ENCODE measurements at places on chromosomes 2 and 18.

GRCh38 chr2:107618769-107619168 lies 207.9 kb upstream of the RGPD4 start:
- no peak for DNase-seq

GRCh38 chr2:115412501-115412900 lies 970.1 kb downstream of the DPP10 start:
- DNase-seq: no peak

DNA sequence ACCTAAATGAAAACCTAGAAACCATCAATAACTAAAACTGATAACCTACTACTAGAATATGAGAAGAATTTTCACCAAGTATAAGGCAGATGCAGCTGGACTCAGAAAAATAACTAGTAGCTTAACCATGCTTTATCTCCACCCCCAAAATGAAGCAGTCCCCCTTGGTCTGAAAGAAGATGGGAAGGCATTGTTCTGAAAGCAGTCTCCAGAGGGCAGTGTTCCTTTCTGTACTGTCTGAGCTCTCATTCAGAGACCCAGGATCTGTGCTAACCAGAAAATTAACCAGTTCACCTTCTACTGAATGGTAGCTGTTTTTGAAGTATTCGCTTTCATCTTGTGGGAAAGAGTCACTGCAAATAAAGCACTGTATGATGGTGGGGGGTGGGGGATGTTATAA lies 273.0 kb downstream of the PDE11A start:
- DNase-seq: no peak

- DNase-seq: no peak
These were observed 62.8 kb downstream of the DTNA start for GRCh38 chr18:34772887-34773286.

DNA sequence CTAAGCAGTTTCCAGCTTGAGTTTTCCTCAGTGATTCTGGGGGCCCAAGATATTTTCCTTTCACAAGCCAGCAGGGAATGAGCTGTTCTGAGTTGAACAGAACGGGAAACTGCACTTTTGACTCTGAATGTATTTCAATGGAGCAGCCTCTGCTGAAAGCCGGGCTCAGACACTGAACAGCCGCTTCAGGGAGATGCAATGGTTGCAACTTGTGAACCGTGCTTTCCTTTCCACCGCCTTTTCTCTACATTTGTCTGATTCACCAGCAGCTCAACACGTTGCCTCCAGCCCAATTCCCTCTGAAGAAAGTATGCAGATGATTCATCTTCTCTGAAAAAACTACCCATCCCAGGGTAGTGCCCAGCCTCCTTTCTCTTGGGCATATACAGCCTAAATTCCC lies 119.3 kb upstream of the PKDCC start:
- no peak for DNase-seq

DNA sequence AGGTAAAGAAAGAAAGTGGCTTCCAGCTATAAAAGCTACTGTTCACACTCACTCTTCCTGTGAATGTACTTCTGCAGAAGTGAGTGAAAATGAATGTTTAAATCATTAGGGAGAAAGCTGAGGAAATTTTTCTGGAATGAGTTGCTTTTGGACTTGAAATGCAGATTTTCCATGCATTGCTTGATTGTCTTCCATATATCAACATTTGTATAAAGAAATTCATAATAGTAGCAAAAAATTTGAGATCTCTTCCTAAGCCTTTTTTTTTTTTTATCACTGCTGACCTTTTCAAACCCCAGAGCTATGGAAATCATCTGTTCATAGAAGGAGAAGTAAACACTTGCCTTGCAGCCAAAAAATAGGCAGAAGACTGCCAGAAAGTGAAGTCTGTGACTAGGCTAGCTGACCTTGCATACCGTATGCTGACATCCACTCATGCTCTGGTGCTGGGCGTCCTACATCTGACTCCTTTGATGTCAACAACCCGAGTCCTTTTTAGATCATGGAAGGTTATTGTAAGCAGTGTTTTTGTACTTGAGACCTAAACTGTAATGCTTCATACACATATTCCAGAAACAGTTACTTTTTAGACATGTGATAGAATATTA lies 154.5 kb upstream of the RASGRP3 start:
- DNase-seq: no peak

- no peak for DNase-seq
These were observed 9.3 kb upstream of the AGBL5 start for GRCh38 chr2:27042159-27042661.

DNA sequence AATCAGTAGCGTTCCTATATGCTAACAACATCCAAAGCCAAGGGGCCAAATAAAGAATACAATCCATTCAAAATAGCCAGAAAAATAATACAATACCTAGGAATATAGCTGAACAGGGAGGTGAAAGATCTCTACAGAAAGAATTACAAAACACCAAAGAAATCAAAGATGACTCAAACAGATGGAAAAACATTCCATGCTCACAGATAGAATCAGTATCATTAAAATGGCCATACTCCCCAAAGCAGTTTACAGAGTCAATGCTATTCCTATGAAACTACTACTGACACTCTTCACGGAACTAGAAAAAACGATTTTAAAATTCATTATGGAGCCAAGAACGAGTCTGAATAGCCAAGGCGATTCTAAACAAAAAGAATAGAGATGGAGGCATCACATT lies 57.4 kb downstream of the CCBE1 start:
- DNase-seq: no peak

DNA sequence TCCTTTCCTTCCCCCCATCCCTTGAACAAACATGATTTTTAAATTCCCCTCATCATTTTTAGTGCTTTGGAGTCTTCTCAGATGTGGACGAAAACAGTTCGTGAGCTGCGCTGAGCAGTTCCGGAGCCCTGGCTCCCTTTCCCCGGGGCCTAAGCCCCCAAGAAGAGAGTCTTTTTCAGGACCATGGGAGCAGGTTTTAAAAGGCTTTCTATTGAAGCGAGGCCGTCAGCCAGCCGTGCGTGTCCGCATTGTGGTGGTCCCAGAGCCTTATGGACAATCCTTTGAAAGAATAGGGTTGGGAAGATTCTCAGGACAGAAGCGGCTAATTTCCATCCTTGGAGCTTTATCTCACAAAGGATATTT lies 290.7 kb downstream of the SOX11 start:
- DNase-seq: no peak

GRCh38 chr18:62342884-62343283 lies 17.8 kb downstream of the TNFRSF11A start:
- no peak for DNase-seq

DNA sequence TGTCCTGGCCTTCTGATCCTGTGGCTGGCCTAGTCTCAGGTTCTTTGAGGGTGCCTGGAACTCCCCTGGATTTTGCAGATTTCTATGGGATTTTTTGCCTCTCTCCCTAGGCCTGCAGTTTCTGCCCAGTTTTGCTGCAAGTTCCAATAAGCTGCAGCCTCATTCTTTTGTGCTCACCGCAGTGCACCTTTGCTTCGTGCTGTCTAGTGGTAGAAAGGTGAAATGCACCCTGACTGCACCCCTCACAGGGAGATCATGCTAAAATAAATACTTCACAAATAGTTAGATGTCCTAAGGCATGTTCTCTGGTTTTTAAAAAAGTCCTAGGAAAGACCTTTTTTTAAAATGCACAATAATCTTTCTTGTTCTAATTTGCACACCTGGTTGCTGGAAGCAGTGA lies 72.5 kb downstream of the GNAL start:
- DNase-seq: no peak

- DNase-seq: peak; percentile 19
These were observed 17.4 kb downstream of the CIDEA start for GRCh38 chr18:12271376-12272235.

- no peak for DNase-seq
These were observed 589.4 kb upstream of the SYT4 start for GRCh38 chr18:43866696-43867095.

- DNase-seq: no peak
These were observed 18.4 kb upstream of the RPL37A start for GRCh38 chr2:216480221-216480620.

GRCh38 chr18:33282709-33283333 lies 157.7 kb downstream of the CCDC178 start:
- no peak for DNase-seq

GRCh38 chr2:78839259-78839658 lies 186.2 kb upstream of the REG3G start:
- no peak for DNase-seq

DNA sequence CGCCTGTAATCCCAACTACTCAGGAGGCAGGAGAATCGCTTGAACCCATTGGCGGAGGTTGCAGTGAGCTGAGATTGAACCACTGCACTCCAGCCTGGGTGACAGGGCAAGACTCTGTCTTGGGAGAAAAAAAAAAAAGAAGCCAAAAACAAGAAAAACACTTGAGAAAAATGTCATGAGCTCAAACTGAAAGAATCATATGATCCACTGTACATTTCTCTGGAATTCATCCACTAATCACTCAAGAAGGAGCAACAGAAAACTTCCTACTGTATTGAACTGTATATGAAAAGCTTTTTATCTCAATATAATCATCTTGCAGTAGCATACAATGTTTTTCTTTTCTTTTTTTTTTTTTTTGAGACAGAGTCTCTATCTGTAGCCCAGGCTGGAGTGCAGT lies 40.4 kb downstream of the EPG5 start:
- no peak for DNase-seq

DNA sequence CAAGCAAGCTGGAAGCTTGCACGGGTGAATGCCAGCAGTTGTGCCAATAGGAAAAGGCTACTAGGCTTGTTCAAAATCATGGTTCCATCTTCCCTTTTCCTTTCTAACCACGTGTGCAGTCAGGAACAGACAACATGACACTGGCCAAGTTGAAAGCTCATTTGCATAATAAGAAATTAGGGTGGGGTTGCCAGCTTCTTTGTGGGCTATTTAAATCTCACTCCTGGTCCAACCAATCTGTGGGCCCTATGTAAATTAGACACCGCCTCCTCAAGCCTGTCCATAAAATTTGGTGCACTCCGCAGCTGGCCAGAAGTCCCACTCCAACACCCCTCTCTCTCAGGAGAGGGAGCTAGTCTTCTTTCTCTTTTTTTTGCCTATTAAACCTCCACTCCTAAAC lies 1948.4 kb upstream of the PIK3C3 start:
- DNase-seq: no peak

- DNase-seq: no peak
These were observed 1373.2 kb downstream of the SUCLG1 start for GRCh38 chr2:83085869-83086268.

DNA sequence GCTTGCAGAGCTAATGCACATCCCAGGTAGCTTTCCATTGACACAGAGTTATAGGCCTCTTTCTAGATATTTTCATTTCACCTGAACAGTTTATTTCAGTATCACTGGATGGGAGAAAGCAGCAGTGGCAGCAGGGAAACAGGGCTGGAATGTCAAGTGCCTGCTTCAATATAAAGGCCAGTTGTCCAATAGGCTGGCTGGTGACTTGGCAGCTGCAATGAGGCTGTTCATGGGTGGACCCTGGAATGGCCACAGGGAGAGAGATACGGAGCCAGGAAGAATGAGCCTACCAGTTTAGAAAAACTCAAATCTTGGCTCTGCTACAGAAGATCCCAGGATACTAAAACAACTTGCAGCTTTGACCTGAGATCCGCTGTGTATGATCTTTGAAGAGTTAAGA lies 185.0 kb downstream of the BCL11A start:
- no peak for DNase-seq

- DNase-seq: no peak
These were observed 62.5 kb downstream of the RRM2 start for GRCh38 chr2:10185046-10185445.

- no peak for DNase-seq
These were observed 2.1 kb downstream of the GREB1 start for GRCh38 chr2:11535899-11536344.

GRCh38 chr2:127891811-127892210 lies 6.1 kb upstream of the AMMECR1L start:
- DNase-seq: no peak

GRCh38 chr2:31420936-31421335 lies 6.4 kb upstream of the XDH start:
- DNase-seq: no peak

Data from CD4-positive, alpha-beta T cell treated with Interleukin-6 at 100 ng/mL for 8 hours (primary cell).